Stomach (tissue), 19 donors: ENCODE measurements at places on chromosomes 6 and 20.
A peak's percentile ranks its signal among the peaks of the same experiment; 100 is the strongest.

- no peak for DNase-seq
Observed at GRCh38 chr6:163386329-163386908, 28.1 kb upstream of the QKI start.

- DNase-seq: peak; percentile 7
Observed at GRCh38 chr20:34415079-34415478, 52.0 kb downstream of the ITCH start.

DNA sequence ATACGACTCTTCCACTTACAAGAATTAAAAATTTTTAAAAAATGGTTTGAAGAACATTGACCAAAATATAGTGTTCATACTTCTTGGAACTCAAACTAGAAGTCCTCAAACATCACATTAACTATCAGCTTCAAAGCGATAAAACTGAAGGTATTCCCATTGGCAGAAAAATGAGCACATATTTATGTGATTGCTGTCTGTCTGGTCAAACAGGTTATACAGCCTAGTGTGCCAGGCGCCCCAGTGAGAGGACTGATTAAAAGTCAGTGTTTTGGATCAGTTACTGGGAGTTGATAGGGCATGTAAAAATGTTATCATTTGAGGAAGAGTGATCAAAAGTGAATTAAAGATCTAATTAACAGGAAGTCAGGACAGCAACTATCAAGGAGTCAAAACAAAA, 738.8 kb downstream of the HDGFL1 start:
- DNase-seq: peak; percentile 36

DNA sequence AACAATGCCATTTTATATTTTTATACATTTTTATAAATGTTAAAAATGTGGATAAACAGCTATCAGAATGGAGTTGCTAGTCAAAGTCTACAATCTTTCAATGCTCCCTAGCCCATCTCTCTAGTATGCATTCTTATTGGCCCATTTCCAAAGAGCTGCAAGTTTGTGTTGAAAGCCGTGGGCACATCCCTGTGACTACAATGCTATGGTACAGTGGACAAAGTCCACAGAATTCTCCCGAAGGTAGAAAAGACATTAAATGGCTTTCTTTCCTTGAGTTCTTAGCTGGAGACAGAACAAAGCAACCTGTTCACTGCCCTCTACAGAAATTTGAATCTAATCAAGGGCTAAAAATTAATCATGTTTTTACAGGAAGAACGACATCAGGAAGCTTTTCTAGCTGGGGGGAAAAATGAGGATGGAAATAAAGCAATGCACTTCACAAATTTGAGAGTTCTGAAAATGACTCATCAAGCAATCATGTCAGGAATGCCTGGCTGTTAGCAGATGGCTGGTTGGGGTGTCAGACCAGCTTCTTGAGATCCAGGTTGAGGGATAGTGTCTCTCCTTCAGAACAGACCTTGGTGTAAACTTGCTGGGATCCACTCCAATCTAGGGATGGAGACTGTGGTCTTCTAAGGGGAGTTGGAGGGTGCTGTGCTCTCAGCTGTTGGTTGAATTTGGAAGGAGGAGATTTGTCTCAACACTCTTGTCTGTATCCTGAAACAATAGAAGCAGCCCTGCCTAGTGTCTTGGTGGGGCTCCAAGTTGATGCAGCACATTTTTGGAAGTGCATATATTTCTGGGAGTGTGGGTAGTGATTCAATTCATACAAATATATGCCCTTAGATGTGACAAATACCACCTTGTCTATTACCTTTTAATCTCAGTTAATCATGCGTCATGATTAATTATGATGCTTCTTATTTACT, 143.4 kb upstream of the PHACTR1 start:
- peak; percentile 38 for DNase-seq

DNA sequence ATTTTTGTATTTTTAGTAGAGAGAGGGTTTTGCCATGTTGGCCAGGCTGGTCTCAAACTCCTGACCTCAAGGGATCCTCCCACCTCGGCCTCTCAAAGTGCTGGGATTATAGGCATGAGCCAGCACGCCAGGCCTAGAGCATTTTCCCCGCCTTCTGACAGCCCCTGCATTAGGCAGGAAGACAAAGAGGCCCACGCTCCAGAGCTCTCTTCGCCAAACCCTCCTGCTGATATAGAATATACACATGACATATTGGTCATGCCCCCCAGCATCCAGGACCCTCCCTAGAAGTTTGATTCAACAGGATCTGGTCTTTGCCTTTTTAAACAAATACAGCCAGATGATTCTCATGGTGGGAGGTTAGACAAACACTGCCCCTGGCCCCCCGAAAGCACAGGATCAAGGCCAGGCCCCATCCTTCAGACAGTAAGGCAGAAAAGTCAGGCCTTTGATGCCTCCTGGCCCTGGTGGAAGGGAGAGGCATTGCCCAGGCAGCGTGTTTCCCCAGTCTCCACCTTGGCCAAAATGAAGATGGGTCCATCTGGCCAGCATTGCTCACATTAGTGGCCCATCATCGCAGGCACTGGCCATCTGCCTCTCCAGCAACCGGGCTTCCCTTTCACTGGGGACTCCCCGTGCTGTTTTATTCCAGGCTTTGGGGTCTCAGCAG, 4.4 kb downstream of the SULF2 start:
- no peak for DNase-seq

DNA sequence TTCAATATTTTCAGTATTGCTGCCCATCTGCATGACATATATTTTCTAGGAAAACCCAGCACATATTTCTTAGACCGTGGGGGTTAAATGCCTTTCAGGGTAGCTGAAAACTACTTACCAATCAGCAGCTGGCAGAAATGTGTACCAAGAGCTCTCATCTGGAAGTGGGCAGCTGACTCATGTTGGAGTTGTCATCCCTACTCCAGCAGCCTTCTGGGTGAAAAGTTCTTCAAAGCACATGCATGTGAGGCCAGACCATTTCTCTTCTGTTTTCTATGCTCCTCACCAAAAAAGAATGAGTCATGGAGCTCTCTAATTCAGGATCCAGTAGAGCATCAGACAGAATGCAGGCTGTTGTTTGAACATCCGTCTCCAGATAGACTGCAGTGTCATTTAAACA, 135.5 kb downstream of the PAX1 start:
- DNase-seq: no peak

GRCh38 chr20:17479063-17479657, 52.0 kb downstream of the BFSP1 start:
- no peak for DNase-seq

- no peak for DNase-seq
Observed at GRCh38 chr6:149250951-149251350, 66.6 kb upstream of the TAB2 start.

DNA sequence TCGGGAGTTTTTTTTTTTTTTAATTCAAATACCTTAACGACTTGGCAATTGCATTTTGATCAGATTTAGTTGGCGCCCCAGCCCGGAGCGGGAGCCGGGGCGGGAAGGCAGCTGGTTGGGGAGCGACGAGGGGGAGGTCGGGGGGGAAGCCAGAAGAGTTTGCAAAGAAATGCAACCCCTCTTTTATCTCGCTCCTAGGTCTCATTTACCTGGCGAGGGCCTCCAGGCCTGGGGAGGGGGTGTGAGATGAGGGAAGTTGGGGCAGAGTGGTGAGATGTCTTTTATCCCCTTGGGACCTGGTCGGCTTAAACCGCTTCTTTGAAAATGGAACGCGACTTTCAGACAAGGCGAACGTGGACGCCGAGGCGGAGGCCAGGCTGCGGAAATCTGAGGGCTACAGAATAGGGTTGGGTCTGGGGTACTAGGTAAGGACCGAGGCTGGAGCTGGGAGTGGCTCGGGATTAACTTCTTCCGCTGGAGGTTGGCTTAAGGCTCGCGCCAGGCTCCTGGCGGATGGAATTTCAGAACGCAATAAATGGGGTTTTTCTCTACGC, 40.3 kb downstream of the NCR2 start:
- DNase-seq: peak; percentile 29

DNA sequence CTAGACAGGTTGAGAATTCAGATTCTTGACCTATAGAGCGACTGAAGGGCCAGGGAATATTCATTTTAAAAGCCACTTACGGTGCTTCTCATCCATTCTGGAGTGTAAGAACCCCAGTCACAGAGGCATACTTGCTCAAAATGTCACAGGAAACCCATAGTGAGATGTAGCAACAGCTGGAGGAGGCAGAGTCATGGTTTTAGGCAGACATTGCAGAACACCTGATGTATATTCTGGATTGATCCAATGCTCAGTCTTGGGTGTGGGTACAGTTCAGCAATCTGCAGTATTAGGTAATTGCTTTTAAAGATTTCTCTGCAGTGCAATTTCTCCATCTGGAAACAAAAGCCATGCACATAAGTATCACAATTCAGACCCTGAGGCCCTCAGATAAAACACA, 137.4 kb upstream of the SLC22A23 start:
- no peak for DNase-seq

- DNase-seq: no peak
Observed at GRCh38 chr6:25883991-25884390, 9.9 kb upstream of the SLC17A3 start.
